Karpas-422 (cell line): ENCODE measurements at places on chromosomes 5 and 9.

DNA sequence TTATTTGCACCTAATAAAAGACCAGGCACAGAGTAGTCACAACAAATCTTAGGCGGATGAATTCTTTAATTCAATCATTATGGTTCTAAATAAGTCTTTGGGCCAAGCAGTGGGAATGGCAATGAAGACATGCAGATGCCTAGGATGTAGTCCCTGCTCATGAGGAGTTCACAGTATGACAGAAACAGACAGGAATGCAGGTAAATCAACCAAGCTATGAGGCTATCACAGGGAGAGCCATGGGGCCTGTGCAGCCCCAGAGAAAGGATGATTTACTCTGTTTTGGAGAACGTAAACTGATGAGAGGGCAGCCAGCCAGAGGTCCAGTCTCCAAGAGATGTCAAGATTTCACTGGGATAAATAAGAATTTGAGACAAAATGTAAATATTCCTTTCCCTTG lies 129.4 kb downstream of the TRIM32 start:
- H3K27ac ChIP-seq, result no peak overlapping the region
- H3K36me3 ChIP-seq, result no peaks in the 10 kb centered on the region
- H3K27me3 ChIP-seq, result no peaks in the 10 kb centered on the region
- no peak overlapping the region for H3K4me3 ChIP-seq

DNA sequence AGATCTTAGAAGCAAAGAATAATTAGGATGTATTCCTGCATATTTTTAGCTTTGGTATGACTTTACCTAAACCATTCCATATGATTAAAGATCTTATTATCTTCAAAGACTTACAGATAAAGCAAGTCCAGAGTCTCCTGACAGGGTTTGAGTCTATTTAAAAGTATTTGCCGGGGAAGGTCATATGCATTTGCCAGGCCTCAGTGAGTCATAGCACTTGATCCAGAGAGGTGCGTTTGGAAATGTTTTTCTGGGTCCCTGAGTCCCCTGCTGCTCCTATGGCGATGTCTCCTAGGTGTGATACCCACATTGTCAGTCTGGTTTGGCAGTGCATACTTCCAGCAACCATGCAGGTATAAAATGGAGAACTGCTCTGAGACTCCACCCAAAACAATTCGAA lies 217.0 kb downstream of the FBXL7 start:
- H3K27me3 ChIP-seq, result no peaks in the 10 kb centered on the region
- no peaks in the 10 kb centered on the region for H3K36me3 ChIP-seq
- no peaks in the 10 kb centered on the region for H3K4me1 ChIP-seq
- H3K4me3 ChIP-seq, result no peak overlapping the region

DNA sequence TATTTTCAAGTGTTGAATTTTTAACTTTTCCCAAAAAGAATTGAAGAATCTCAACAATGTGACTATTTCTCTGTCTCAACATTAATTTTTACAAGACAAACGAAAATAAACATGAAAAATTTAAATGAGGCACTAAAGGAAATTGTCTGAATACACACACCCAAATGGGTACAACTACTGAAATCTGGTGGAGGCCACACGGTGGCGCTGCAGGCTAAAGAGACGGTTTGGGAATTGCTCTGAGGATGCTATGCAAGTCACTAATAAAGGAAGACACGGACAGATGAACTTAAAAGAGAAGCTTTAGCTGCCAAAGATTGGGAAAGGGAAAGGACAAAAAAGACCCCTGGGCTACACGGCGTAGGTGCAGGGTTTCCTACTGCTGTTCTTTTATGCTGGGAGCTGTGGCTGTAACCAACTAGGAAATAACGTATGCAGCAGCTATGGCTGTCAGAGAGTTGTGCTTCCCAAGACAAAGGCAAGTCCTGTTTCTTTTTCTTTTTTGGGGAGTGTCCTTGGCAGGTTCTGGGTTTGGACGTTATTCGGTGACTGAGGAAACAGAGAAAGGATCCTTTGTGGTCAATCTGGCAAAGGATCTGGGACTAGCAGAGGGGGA lies at the start of gene PCDHB10:
Gene PCDHB10 (plus strand): TSS at position 244 of the 616 bp plus-strand sequence. CDS start 200 bp downstream, at position 444.
- peak; percentile 83 for DNase-seq
- H3K4me1 ChIP-seq, result no peaks in the 10 kb centered on the region
- no peaks in the 10 kb centered on the region for H3K36me3 ChIP-seq
- no peaks in the 10 kb centered on the region for H3K27me3 ChIP-seq

DNA sequence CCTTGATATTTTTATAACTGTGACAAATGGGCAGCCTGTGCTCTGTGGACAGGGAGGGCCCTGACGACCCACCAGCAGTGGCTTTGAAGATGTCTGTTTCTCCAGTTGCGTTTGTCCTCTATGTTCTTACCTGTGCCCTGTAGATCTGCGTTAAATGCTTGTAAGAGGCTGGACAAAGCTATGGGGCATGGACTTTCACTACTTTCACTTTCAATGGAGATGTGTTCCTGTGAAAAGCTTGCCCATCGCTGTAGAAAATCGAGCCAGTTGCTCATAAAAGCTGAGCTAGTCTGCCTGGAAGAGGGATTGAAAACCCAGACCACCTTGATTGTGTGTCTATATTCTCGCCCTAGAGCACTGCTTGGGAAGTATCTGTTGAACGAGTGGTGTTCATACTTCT lies 74.1 kb downstream of the PSAT1 start:
- peaks cover 17% of the 10 kb centered on the region for H3K4me1 ChIP-seq
- H3K36me3 ChIP-seq, result no peaks in the 10 kb centered on the region
- H3K4me3 ChIP-seq, result no peak overlapping the region
- H3K27ac ChIP-seq, result no peak overlapping the region
- no peaks in the 10 kb centered on the region for H3K27me3 ChIP-seq
- DNase-seq, result no peak

GRCh38 chr9:21906881-21907280 lies 87.3 kb downstream of the CDKN2A start:
- H3K36me3 ChIP-seq, result peaks cover 20% of the 10 kb centered on the region; the same call in 1 of the 2 replicates
- DNase-seq, result no peak
- no peaks in the 10 kb centered on the region for H3K27me3 ChIP-seq
- no peak overlapping the region for H3K27ac ChIP-seq

DNA sequence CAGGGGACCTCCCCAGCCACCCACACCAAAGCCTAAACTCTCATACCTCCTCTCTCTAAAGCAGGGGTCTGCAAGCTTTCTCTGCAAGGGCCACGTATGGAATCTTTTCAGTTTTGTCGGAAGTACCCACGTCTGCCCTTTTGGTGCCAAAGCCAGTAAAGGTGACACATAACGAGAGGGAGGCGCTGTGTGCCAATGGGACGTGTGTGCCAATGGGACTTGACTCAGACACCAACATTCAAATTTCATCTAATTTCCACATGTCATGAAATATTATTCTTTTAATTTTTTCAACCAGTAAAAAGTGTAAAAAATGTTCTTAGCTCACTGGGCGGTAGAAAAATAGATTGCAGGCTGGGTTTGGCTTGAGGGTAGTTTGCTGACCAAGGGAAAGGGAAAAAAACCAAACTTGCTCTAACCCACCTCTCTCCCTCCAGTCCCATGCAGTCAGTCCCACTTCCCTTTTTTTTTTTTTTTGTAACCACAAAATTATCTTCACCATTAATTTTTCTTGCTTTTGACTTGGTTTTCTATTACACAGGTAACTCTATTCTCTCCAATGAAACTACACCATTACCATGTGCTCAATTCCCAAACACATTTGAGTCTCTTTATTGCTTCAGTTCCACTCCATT lies 25.5 kb downstream of the OR2V1 start:
- DNase-seq, result no peak
- no peak overlapping the region for H3K4me3 ChIP-seq
- H3K27ac ChIP-seq, result no peak overlapping the region
- H3K4me1 ChIP-seq, result peaks cover 6% of the 10 kb centered on the region
- H3K36me3 ChIP-seq, result no peaks in the 10 kb centered on the region

- no peak overlapping the region for H3K4me3 ChIP-seq
- H3K27ac ChIP-seq, result no peak overlapping the region
These were observed 39.1 kb downstream of the G3BP1 start for GRCh38 chr5:151810897-151811296.

- no peak overlapping the region for H3K4me3 ChIP-seq
- H3K4me1 ChIP-seq, result peaks cover 8% of the 10 kb centered on the region
- H3K27me3 ChIP-seq, result no peaks in the 10 kb centered on the region
- H3K36me3 ChIP-seq, result no peaks in the 10 kb centered on the region
- DNase-seq, result no peak
These were observed 21.2 kb downstream of the LVRN start for GRCh38 chr5:115983519-115983918.

DNA sequence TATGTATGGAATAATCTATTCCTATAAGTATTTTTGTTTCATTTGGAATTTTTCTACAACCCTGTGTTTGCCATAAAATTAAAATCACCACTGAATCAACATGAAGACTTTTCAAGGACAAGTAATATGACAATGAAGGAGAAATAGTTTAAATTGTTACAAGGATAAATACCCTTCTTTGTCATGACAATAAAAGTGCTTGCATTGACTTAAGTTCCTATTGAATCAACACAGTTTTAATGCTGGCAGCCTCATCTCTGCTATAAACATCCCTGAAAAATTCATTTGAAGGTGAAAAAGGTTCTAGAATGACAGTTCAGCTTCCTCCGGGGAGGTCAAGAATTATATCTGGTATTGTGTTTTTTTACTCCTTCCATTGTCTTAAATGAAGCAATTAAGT lies 1105.1 kb upstream of the CDH9 start:
- H3K27me3 ChIP-seq, result no peaks in the 10 kb centered on the region
- no peak overlapping the region for H3K4me3 ChIP-seq
- no peaks in the 10 kb centered on the region for H3K36me3 ChIP-seq
- no peak overlapping the region for H3K27ac ChIP-seq
- H3K4me1 ChIP-seq, result no peaks in the 10 kb centered on the region
